ENCODE measurements at places on chromosomes 6 and 20.

DNA sequence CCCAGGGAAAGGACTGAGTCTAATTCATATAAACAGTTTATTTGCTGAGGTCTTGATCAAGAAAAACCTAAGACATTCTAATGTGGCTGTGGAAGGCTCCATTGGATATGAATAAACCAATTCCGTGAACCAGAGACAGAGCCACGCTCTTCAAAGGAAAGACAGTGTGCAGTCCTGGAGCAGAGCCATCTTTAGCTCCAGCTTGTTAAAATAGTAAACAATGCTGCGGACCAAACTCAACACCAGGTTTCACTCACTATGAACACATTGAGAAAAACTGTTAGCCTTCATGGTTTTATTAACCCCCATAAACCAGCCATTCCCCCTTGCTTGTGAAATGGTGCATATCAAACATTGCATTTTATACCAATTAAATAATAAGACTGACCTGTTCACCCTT lies 61.9 kb downstream of the COL9A1 start:
- no peak for DNase-seq

- no peak for DNase-seq
These were observed 191.0 kb downstream of the UNC5CL start for GRCh38 chr6:40848038-40848437.

- DNase-seq = no peak
These were observed 217.3 kb downstream of the LRFN2 start for GRCh38 chr6:40369891-40370290.

DNA sequence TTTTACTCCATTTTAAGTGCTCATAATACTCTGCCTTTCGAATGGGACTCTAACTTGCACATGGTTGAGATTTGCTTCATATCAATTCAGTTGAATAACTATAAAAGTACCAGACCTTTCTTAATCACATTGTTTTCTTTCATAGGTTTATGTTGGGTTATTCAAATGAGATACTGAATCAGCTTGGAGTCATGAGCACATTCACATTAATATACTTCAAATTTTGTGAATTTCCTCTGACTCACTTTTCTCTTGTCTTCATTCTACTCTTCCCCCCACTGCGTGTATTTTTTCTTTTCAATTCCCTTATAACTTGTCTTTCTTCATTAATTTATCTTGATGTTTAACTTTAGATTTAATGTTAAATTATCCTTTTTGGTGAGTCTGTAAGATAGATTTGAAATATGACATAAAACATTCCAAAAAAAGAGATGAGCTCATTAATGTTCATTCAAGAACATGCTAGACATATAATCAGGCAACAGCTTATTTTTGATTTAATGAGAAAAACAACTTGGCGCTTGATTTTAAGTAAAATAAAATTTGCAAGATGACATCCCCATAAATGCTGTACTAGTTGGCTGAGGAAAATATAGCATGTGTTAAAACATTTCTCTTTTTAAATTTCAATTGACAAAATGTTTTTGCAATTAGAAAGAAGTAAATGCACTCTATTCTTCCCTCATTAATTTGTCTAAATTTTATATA lies 736.0 kb downstream of the CD109 start:
- no peak for DNase-seq

GRCh38 chr6:160217863-160218262 lies 40.8 kb downstream of the SLC22A2 start:
- no peak for DNase-seq

DNA sequence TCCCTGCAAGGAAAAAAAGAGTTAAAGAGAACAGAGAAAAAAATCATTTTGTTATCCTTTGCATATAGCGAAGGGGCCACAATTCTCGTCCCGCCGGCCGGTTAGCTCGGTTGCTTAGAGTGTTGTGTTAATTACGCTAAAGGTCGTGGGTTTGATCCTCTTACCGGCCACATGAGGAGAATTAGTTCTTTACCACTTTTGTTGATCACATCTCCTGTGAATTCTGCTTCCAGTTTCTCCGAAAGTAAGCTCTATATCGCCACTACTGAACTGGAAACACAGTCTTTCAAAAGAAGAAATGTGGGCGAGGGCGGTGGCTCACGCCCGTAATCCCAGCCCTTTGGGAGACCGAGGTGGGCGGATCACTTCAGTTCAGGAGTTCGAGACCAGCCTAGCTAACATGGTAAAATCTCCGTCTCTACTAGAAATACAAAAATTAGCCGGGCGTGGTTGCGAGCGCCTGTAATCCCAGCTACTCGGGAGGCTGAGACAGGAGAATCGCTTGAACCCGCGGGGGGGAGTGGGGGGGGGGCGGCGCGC lies 13.4 kb downstream of the PRSS16 start:
- no peak for DNase-seq

GRCh38 chr6:166253281-166253681 lies 54.9 kb downstream of the PRR18 start:
- peak; percentile 25 for DNase-seq

DNA sequence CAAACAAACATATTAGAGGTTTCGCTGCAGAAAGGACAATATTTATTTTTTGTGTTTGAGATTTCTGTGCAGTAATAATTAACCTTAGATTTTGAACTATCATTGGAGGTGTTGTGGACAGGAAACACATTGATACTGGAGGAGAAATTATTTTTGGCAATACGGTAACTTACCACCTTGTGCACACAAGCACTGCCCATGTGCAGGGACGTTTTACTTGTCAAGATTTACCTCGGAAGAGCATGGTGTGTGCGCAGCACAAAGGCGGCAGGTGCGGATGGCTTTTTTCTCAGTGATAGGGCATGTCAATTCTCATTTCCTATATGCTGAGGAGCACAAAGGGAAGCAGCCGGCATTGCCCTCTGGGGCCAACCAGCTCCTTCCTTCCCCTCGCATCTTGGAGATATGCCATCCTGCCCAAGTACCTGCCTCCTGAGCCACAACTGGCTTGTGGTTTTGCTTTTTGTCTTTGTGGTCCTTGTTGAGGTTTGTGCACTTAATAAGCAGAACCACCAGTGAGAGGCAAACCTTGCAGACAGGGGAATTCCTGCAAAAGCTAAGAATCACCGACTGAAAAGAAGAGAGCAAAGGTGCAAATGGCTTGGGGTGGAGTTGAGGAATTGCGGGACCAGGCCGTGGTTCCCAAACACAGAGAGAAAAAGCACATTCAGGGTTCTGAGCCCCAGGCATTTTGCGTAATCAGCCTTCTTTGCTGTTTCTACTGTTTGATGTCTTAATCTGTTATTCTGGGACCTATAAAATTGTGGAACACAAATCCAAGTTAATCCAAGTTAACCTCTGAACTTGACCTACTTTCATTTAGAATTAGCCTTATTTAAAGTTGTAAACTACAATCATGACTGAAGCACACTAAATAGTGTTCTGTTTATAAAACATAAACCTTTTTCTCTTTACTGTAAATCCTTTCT lies 21.9 kb downstream of the SAMD5 start:
- DNase-seq = peak; percentile 62

GRCh38 chr6:29676981-29677601 lies 3.9 kb downstream of the ZFP57 start:
- no peak for DNase-seq

GRCh38 chr6:46983007-46983411 lies 59.1 kb downstream of the ADGRF1 start:
- DNase-seq = no peak

- peak; percentile 52 for DNase-seq
These were observed 5.3 kb upstream of the CCM2L start for GRCh38 chr20:32004963-32005362.

- peak; percentile 37 for DNase-seq
These were observed 345 bp upstream of the CST5 start for GRCh38 chr20:23879811-23880374.

DNA sequence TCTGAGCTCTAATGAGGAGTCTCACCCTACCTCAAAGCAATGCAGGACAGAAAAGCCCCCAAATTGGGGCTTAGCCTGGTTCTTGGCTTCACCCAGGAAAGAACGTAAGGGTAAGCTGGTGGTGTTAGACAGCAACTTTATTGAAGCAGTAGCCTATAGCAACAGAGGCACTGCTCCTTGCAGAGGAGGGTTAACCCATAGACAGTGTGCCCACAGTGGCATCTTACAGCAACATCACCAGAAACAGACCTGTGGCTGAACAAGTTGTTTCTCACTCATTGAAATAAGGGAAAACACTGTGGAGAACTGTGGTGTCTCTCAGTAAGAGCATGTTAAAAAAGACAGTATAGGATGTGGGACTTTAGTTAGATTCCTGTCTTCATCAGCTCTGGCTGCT lies 80.4 kb upstream of the SPTLC3 start:
- no peak for DNase-seq

DNA sequence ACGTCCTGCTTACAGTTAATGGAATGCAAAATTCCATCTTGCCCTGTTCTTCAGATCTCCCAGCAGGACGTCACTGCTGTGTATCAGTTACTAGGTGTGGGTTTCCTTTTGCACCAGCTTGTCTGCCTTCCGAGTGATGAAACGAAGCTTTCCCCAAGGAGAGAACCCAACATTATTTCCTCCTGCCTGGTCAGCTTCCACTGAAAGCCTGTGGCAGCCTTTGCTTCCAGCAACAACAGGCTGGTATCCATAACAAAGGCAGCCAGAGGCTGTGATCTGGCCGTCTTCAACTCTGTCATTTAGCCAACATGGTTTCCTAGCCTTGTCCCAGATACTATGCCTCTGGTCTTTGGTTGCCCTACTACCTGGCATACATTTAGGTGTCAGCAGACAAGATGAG lies 78.9 kb upstream of the HEY2 start:
- DNase-seq = no peak

- no peak for DNase-seq
These were observed 618 bp upstream of the SLC16A10 start for GRCh38 chr6:111086685-111087084.

- DNase-seq = peak; percentile 21
These were observed 191.3 kb upstream of the ARID1B start for GRCh38 chr6:156585859-156586258.

GRCh38 chr6:15555101-15556038 lies 107.5 kb downstream of the DTNBP1 start:
- no peak for DNase-seq

GRCh38 chr6:44431118-44431725 lies 43.7 kb downstream of the CDC5L start:
- peak; percentile 69 for DNase-seq

GRCh38 chr20:1125277-1125676 lies 6.9 kb downstream of the PSMF1 start:
- DNase-seq = no peak

DNA sequence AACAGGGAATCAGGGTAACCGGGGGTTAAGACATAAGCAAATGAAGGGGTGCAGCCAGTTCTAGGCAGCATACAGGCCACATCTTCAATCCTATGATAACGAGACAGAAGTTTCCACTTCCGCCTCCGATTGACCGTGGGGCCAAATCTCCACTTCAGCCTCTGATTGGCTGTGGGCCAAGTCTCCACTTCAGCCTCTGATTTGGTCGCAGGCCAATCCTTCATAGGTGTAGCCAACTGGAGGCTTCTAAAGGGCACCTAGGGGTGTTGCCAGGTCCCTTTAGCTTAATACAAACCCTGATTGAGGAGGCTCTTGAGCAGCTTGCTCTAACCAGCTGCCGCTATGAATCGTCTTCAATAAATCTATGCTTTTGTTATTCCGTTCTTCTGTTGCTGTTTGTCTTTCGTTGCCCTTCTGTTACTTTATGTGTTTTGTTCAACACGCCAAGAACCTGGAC lies 2.1 kb upstream of the ERGIC3 start:
- DNase-seq = no peak

DNA sequence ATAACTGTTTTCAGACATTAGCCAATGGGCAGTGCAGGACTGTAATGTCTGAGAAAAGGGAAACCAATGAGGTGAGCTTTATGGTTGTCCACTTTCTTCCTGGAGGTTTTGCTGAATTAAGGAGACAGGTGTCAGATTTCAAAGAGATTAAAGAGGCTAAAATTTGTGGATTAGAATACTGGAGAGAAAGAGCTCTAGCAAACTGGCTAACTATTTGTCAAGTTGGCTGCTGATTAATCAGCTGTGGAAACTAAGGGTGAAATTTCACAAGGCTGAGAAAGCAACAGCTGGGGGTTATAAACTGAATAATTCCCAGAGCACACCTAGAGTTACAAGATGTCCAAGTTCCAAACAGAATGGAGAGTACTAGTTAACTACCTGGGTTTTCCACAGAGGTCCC lies 198.9 kb downstream of the TBC1D32 start:
- no peak for DNase-seq

DNA sequence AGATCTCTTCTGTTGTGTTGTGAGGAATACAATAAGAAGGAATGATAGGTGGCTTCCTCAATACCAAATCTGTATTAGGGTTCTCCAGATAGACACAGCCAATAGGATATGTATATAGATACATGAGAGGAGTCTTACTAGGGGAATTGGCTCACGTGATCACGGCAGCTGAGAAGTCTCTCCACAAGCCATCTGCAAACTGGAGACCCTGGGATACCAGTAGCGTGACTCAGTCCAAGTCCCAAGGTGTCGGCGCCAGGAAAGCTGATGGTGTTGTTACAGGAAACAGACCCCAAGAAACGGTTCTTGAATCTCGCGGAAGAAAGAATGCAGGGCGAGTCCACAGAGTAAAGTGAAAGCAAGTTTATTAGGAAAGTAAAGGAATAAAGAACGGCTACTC lies 61.4 kb downstream of the SYTL3 start:
- DNase-seq = no peak

DNA sequence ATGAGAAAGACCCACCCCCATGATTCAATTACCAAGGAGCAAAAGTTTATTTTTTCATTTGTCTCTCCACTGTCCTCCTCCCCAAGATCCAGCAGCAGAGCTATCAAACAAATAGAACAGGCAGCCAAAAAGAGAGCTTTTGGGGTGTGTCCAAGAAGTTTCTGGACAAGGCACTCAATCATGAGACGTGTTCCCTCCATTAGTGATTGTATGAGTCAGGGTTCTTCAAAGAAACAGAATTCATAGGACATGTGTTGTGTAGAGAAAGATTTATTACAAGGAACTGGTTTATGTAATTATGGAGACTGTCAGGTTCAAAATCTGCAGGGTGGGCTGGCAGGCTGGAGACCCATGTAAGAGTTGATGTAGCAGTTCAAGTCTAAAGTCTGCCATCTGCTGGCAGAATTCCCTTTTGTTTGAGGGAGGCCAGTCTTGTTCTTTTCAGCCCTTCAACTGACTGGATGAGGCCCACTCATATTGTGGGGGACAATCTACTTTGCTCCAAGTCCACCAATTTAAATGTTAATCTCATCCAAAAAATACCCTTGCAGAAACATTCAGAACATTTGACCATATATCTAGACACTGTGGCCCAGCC lies 248.1 kb upstream of the OPRM1 start:
- DNase-seq = peak; percentile 31

DNA sequence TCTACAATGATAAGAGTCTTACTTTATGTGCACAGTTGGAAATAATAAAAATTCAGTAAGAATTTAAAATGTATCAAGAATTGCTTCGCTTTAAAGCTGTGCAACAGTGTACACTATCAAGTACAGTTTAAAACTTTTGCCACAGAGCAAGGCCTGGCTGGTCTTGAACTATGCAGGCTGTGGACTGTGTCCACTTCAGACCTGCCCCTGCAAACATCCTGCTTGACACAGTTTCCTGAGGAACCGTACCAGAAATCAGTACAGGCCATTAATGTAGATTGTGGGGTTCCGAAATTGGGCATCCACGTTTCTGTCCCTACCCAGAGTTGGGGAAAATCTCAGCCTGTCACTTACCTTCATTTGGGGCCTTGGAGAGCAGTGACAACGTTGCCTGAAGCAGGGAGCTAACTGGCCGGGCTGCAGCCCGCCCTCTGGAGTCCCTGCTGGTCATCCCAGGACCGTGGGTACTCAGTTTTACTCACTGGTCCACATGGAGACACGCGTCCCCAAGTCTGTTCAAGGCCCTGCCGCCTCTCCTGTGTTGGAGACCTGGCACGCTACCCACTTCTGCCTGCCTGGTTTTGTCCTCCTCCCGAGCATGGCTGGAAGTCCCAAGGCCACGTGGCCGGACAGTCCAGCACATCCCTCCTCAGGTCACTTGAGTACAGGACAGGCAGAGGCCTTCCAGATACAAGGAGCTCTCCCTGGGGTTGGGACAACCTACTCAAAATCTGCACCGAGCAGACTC lies 8.4 kb downstream of the NINL start:
- DNase-seq = no peak

Measured in NB4 (cell line).